ENCODE measurements at places on chromosomes 3 and 15.

DNA sequence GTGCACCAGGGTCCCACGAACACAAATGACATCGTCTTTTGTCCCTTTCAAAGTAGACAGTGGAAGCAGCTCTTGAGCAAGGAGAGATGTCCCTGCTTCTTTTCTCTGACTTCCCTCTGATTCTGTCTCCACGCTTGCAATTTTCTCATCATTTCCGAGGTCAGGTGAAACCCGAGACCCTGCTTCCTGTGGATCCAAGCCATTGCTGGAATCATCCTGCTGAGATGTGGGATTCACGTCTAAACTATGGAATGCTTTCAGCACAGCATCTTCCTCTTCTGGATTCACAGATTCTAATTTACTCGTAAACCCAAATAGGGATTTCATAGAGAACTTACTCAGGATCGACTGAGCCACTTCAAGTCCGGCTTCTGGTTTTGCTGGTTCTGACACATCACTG, 127.1 kb downstream of the FMN1 start:
- DNase-seq = no peak

DNA sequence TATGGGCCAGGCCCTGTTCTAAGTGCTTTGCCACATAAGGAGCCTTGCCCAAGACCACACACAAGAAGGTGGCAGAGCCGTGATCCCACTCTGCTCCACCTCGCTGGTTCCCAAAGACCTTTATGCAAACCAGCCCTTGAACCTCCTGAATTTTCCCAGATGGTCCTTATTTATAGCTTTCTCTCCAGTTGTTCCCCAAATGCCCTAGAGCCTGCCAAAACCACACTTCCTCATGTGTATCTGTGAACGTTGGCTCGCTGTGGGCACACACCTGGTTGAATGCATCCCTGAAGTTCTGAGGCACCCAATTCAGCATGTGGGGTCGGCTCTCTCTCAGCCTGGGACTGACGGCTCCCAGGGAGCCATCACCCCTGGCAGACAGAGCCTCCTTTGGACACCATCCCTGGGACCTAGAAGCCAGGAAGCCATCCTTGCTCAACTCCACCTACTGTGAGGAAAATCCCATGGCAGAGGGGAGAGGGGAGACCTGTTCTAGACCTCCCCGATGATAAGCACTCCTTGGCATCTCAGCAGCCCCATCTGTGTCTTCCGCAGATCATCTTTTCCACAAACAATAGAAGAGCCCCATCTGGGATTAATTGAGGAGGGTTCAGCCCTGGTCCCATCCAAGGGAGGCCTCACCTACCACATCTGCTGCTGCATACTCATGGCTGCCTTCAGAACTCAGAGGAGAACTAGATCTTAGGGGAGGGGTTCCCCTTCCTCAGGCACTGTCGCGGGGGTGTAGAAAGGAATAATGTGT, 42.3 kb upstream of the LIMD1 start:
- no peak for DNase-seq

- DNase-seq = peak; percentile 60
Observed at GRCh38 chr15:60916679-60917460, 312.2 kb downstream of the RORA start.

DNA sequence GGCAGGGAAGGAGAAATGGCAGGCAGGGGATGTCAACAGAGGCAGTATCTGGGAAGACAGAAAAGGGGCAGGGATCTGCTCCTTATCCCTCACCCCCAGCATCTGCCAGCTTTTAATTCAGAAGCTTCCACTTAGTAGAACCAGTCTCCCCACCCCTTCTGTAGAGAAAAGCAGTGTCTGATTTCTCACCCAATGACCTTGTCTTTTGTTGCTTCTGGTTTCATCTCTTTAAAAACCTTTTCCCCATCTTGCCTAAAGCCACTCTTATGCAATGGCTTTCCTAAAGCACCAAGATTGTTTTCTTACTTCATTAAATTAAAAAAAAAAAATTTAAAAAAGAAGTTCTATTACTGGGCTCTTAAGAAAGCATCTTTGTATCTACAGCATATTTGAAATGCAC, 27.8 kb downstream of the ARHGEF3 start:
- no peak for DNase-seq

- no peak for DNase-seq
Observed at GRCh38 chr3:9409981-9410854, 12.8 kb downstream of the SETD5 start.

DNA sequence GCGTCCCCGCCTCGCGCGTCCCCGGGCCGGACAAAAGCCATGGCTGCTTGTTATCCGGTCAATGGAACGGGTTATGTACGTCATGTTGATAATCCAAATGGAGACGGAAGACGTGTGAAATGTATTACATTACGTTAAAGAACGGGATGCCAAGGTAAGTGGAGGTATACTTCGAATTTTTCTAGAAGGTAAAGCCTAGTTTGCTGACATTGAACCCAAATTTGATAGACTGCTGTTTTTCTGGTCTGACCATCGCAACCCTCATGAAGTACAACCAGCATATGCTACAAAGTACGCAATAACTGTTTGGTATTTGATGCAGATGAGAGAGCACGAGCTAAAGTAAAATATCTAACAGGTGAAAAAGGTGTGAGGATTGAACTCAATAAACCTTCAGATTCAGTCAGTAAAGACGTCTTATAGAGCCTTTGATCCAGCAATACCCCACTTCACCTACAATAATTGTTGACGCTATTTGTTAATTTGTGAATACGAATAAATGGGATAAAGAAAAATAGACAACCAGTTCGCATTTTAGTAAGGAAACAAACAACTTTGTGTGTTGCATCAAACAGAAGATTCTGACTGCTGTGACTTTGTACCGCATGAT, 19.8 kb downstream of the WDR73 start:
- no peak for DNase-seq

GRCh38 chr3:62700357-62700756, 174.9 kb downstream of the CADPS start:
- no peak for DNase-seq

GRCh38 chr3:62723166-62723913, 151.9 kb downstream of the CADPS start:
- DNase-seq = no peak

DNA sequence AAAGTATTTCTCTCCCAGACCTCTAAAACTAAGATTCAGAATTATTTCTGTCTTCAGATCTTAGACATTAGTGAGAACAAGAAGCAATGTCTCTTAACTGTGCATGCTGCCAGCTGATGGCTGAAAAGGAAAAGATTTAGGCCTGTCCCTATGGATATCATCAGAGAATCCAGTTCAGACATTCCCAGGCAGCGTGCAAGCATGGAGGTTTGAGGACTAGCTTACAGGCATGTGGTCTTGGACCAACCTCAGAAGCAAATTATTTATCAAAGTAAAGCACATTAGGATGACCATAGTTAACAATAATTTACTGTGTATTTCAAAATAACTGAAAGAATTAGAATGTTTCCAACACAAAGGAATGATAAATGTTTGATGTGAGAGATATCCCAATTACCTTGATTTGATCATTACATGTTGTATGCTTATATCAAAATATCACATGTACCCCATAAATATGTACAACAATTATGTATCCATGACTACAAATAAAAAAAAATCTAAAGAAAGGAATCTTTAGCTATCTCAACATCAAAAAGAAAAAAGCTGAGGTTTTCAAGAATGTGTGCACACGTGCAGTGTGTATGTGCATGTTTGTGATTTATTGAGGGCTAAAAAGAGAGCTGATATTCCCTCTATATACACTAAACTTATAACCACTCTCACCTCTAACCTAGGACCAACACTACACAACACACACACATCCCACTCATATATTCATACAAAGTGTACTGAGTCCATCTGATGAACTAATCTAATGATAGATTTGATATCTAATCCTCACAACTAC, 108.9 kb upstream of the THBS1 start:
- no peak for DNase-seq

DNA sequence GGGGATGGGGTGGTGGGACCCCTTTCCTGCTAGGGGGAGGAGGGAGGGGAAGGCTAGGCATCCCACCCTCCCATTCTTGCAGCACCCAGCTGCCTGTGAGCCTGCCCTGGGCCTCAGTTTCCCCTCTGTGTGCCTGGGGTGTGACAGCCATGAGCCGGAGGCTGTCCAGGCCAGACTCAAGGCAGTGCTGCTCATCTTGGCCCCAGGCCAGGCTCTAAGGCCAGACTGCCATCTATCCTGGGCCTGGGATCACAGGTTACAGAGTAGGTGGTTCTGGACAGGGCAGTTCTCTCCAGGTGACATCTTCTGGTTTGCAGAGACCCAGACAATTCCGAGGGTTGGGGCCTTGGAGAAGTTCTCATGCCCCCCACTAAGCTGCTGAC, 3.3 kb upstream of the VILL start:
- DNase-seq = no peak

- DNase-seq = no peak
Observed at GRCh38 chr3:23259515-23259914, 56.4 kb downstream of the UBE2E2 start.

DNA sequence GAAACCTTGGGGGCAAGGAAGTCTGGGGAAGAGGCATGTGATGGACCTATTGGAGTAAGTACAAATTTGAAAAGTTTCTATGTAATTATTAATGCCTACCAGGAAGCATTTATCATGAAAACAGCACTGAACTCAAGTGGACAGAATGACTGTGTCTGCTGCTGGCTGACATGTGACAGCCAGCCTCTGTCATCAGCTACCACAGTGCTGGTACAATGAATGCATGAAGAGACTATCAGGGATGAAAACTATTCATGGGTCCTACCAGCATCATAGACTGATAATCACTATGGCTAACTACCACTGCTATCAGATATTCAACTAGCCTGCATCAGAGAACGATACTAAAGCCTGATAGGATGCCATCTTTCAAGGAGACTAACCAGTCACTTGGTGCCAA, 193.5 kb downstream of the RAP2B start:
- DNase-seq = no peak

DNA sequence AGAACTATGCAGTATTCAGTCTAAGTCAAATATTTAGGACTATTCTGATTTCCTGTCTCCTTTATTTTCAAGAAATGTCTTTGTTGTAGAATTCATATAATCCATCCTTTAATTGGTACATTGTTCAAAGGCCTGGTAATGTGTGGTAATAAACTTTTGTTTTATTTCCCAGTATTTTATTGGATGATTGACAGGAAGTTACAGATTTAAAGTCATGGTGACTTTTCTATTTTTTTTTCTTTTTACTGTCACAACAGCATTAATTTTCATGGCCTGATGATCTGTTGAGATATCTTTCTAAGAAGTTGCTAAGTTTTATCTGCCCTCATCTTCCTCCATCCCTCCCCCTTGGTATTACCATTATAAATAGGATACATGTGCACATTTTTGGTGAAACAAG, 161.7 kb downstream of the PTPRG start:
- DNase-seq = no peak
